HFFc6 (cell line): ENCODE measurements at places on chromosomes 7 and 10.
A peak's percentile ranks its signal among the peaks of the same experiment; 100 is the strongest.

DNA sequence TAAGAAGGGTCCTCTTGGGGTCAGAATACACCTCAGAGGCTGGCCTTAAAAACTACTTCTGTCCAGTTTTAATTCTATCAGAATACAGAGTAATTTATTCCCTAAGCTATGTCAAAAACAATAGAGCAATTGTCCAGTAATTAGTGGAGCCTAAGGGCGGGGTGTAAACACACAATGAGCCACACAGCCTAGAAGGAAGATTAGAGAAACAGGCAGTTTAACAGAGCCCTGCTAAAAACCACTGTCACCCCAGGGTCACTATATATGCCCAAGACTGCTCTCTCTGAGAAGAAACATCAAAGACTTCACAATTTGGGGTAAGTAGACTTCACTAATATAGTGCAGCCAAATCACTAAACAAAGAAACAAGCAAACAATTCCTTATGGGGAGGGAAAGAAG is 27.2 kb upstream of the WNT2 start:
- no peaks in the 10 kb centered on the region for H3K36me3 ChIP-seq
- DNase-seq: no peak
- H3K27ac ChIP-seq: no peak overlapping the region
- no peak overlapping the region for H3K4me3 ChIP-seq
- H3K27me3 ChIP-seq: peaks cover 20% of the 10 kb centered on the region
- no peaks in the 10 kb centered on the region for H3K4me1 ChIP-seq

- no peak overlapping the region for H3K4me3 ChIP-seq
- no peaks in the 10 kb centered on the region for H3K27me3 ChIP-seq
- H3K36me3 ChIP-seq: no peaks in the 10 kb centered on the region
- H3K4me1 ChIP-seq: no peaks in the 10 kb centered on the region
These were observed 130.5 kb upstream of the DGKB start for GRCh38 chr7:15033039-15033438.

- no peak overlapping the region for H3K27ac ChIP-seq
- no peak overlapping the region for H3K4me3 ChIP-seq
- no peak for DNase-seq
- 0 out of 2 replicates have a peak, but pooled peaks cover 2% of the 10 kb centered on the region for H3K27me3 ChIP-seq
- peaks cover 47% of the 10 kb centered on the region for H3K4me1 ChIP-seq
These were observed 18.7 kb upstream of the SLF2 start for GRCh38 chr10:100894033-100894432.

GRCh38 chr7:135194494-135195095 is 16.7 kb downstream of the WDR91 start:
- peak overlapping the region; percentile 96 for H3K27ac ChIP-seq
- no peaks in the 10 kb centered on the region; the same call in none of the 2 replicates for H3K27me3 ChIP-seq
- peak overlapping the region; percentile 71 for H3K4me3 ChIP-seq

GRCh38 chr10:36256948-36257356 is 614.9 kb upstream of the FZD8 start:
- H3K4me1 ChIP-seq: no peaks in the 10 kb centered on the region
- H3K27ac ChIP-seq: no peak overlapping the region
- no peaks in the 10 kb centered on the region for H3K36me3 ChIP-seq
- no peak for DNase-seq
- H3K27me3 ChIP-seq: no peaks in the 10 kb centered on the region
- H3K4me3 ChIP-seq: no peak overlapping the region

DNA sequence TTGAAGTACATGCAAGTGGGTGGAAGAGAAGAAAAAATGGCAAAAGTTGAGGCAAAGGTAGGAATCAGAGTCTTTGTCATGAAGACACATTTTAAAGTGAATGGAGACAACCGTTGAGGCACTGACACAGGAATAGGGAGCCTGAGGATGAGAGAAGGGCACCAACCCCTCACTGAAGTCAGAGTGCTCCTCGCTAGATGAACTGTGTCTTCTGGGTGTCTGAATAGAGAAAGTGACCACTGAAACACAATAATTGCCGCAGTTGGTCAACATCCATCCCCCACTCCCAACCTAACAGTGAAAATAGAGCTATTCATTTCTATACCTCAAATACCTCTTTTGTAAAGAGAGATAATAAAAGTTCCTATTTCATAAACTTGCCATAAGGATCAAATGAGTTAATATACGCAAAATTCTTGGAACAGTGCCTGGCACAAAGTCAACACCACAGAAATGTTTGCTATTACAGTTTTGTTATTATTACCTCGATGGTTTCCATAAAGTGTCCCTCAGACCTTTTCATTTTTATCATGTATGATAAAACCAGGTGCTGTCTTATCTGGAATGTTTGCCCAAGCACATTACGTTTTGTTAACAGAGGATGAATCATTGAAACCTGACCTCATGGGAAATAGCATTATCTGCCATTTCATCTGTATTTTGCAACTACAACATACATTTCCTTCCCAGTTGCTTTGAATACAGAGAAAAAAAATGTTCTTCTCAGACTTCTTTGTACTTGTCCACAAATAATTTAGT is 61.8 kb upstream of the SP4 start:
- no peaks in the 10 kb centered on the region for H3K36me3 ChIP-seq
- no peaks in the 10 kb centered on the region for H3K27me3 ChIP-seq
- no peak overlapping the region for H3K27ac ChIP-seq
- no peak overlapping the region for H3K4me3 ChIP-seq

DNA sequence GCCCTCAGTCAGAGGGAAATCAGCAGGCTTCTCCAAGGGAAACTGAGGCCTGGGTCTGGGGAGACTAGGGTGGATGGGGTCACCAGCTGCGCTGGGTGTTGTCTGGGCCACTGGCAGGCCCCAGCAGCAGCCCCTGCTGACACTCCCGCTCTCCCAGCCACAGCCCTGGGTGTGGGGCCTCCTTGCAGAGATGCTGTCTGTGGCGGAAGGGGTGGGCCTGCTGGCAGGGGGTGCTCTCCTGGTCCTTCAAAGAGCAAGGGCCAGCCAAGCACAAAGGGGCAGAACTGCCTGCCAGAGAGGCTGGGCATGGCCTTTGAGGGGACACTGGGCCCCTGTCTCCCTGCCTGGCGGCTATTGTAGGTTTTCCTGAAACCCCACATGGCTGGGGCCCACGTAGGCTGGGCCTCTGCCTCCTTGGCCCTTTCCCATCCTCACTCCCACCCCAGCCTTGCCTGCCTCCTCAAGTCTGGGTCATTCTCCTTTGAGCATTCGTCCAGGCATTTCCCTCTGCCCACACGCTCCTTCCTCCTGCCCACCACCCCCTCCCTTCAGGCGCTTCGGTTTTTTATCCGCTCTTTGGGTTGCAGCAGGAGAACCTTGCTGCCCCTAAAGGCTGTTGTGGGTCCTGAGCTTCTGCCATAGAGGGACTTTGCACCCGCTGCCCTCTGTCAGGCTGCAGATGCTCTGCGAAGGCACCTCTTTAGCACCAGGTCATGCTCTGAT is 9.1 kb downstream of the COL13A1 start:
- DNase-seq: no peak
- H3K36me3 ChIP-seq: peaks cover 8% of the 10 kb centered on the region
- H3K4me1 ChIP-seq: peaks cover 80% of the 10 kb centered on the region
- no peak overlapping the region for H3K27ac ChIP-seq
- H3K27me3 ChIP-seq: peaks cover 1% of the 10 kb centered on the region
- no peak overlapping the region for H3K4me3 ChIP-seq

DNA sequence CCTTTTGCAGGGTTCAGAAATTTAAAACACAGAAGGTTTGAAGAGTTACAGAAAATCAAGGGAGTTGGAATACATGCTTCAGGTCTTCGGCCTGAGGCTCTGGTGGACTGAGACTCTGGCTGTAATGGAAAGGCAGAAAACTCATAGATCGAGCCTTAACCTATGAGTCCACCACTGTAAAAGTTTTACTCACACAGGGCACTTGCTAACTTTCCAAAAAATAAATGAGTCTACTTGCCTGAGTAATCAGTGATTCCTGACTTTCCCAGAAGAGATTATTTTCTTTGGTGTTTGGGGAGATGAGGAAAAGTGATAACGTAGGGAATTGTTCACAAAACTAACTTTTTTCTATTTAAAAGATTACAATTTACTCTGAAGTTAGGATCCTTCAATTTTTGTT is 108.0 kb downstream of the MBL2 start:
- H3K4me3 ChIP-seq: no peak overlapping the region
- peaks cover 16% of the 10 kb centered on the region for H3K36me3 ChIP-seq
- H3K4me1 ChIP-seq: peaks cover 23% of the 10 kb centered on the region
- peak; percentile 17 for DNase-seq
- peak overlapping the region; percentile 8; the same call in 1 of the 2 replicates for H3K27ac ChIP-seq

DNA sequence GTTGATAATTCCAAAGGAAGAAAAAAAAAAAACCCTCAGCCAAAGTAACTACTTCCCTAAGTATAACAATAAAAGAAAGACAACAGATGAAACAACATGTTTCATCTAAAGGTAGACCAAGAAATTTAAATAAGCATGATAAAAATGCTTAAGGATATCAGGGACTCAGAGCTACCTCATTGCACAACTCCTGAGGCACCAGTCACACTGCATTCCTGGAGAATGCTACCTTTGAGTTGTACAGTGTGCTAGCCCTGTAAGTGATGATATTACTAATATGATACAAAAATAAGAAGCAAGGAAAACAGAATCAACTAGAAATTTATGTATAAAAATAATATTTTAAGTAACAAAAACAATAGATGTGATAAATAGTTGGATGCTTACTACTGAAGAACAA is 29.5 kb upstream of the C7orf33 start:
- H3K4me1 ChIP-seq: peaks cover 14% of the 10 kb centered on the region
- H3K27ac ChIP-seq: no peak overlapping the region
- no peaks in the 10 kb centered on the region for H3K36me3 ChIP-seq

GRCh38 chr7:20697351-20697750 is 81.9 kb downstream of the ABCB5 start:
- DNase-seq: no peak
- no peak overlapping the region for H3K4me3 ChIP-seq
- H3K4me1 ChIP-seq: no peaks in the 10 kb centered on the region
- H3K27ac ChIP-seq: no peak overlapping the region
- H3K36me3 ChIP-seq: no peaks in the 10 kb centered on the region

- peaks cover 9% of the 10 kb centered on the region for H3K27me3 ChIP-seq
- no peak overlapping the region for H3K4me3 ChIP-seq
- no peaks in the 10 kb centered on the region for H3K4me1 ChIP-seq
These were observed 28.1 kb upstream of the SHH start for GRCh38 chr7:155840262-155840885.

DNA sequence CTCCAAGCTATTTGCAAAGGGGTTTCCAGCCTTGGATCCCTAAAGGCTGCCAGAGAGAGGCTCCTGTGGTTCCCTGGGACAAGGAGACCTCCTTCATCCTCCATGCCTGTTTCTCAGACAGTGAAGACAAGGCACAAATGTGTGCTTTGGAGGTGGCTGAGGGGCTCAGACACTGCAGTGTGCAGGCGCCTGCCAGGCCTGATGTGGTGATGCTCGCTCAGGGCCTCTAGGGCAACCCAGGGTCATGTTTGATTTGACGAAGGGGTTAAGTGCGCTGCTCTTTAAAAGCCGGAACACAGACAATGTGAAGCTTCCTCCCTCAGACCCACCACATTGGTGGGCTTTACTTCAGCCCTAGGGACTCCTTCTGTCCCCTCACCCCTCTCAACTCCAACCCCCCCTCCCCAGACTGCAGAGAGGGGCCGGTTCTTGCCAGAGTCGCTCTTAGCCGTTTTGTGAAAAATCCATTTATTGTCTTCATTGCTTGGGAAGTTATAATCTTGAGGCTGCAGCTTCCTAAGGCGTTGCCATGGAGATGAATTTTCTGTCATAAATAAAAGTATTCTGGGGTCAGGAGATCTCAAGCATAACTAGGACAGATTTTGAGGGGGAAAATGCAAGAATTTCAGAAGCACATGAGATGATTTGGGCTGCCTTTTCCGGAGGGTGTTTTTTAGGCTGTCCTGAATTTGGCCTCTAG is 35.8 kb downstream of the PDGFA start:
- H3K27me3 ChIP-seq: peaks cover 22% of the 10 kb centered on the region
- no peaks in the 10 kb centered on the region for H3K4me1 ChIP-seq
- no peak overlapping the region for H3K4me3 ChIP-seq

GRCh38 chr10:389261-389790 is 254.1 kb downstream of the ZMYND11 start:
- DNase-seq: no peak
- H3K4me1 ChIP-seq: no peaks in the 10 kb centered on the region
- peaks cover 25% of the 10 kb centered on the region for H3K36me3 ChIP-seq
- no peak overlapping the region for H3K27ac ChIP-seq

DNA sequence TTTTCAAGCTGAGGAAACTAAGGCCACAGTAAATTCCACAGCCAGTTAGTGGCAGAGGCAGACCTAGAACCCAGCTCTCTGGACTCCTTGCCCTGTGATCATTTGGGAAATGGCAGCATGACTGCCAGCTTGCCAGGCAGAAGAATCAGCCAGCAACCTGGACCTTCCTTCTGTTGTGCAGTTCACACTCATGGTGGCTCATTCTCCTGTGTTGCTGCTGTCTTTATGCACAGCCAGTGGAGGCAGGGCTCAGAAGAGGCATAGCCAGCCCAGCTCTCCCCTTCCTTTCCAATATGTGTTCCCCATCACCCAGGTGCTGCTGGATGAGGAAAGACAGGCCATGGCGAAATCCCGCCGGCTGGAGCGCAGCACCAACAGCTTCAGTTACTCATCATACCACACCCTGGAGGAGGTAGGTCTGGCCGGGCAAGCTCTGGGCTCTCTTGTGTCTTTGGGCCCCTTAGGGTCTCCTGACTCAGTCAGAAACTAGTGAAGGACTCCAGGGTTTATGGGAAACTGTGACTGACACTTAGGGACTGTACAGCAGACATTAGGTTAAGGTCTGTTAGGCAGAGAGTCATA is 14.8 kb downstream of the CPA5 start:
- DNase-seq: no peak
- H3K4me1 ChIP-seq: peaks cover 56% of the 10 kb centered on the region

GRCh38 chr7:94311515-94311914 is 83.2 kb upstream of the COL1A2 start:
- DNase-seq: no peak
- peaks cover 32% of the 10 kb centered on the region for H3K4me1 ChIP-seq
- no peak overlapping the region for H3K4me3 ChIP-seq
- peaks cover 2% of the 10 kb centered on the region for H3K27me3 ChIP-seq
- peaks cover 6% of the 10 kb centered on the region; the same call in 1 of the 2 replicates for H3K36me3 ChIP-seq

DNA sequence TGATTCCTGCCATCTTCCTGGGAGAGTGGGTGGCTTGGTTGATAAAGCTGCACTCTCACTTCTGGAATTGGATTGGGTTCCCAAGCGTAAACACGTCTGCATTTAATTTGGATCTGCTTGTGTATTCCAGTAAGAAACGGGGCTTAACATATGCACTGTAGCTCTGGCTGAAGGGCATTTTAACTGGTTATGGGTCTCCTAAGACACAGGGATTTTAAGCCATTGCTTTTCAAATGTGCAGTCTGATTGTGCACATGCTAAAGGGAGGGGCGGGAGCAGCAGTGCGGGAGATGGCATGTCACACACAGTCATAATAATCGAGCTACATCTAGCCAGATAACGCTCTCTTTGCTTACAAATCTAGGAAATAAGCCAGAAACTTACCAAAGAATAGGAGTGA is 247.3 kb upstream of the LYZL1 start:
- peaks cover 15% of the 10 kb centered on the region for H3K27me3 ChIP-seq
- no peak for DNase-seq
- no peak overlapping the region for H3K27ac ChIP-seq
- H3K36me3 ChIP-seq: no peaks in the 10 kb centered on the region

DNA sequence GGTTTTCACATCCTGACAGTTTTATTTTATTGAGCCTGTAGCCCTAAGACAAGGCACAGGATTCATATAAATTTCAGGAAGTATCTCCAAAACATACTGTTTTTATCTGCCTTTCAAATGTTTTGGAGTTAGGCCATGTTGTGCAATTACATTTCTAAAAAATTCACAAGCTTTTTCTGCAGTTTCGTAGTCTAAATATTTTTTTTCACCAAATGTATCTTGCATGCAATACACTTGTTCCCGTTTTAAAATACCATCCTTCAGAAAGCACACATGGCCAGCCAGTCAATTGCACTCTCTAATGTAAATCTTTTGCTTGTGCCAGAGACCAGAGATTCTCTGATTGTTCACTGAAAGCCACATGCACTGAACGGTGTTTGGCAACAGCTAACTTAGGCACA is 161.5 kb upstream of the PRKCQ start:
- no peak overlapping the region for H3K27ac ChIP-seq
- no peak overlapping the region for H3K4me3 ChIP-seq
- H3K4me1 ChIP-seq: peaks cover 46% of the 10 kb centered on the region
- no peaks in the 10 kb centered on the region for H3K36me3 ChIP-seq
- no peaks in the 10 kb centered on the region; the same call in 1 of the 2 replicates for H3K27me3 ChIP-seq
